Inflammatory macrophage (primary cell): ENCODE measurements at places on chromosomes 4 and X.

- peak; percentile 36 for DNase-seq
Observed at GRCh38 chr4:157994863-157995262, 178.0 kb downstream of the GASK1B start.

DNA sequence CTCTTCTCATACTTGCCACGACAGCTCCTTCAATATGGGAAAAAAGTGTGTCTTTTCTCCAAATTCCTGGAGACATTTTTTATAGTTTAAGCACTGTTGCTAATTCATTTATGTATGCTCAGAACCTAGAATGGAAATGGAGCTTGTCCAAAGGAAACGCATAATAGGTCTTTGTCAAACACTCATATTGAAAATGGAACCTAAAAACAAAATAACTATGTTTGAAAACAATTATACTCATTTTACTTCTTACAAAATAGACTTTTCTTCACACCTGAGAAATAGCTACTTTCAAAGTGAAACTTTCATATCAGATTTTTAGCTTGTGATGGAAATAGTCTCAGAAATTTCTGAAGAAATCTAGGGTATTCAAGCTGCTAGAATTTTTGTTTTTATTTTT lies 529.7 kb upstream of the BOD1L1 start:
- DNase-seq: no peak

- peak; percentile 2 for DNase-seq
Observed at GRCh38 chrX:6021316-6022091, 207.2 kb downstream of the NLGN4X start.

DNA sequence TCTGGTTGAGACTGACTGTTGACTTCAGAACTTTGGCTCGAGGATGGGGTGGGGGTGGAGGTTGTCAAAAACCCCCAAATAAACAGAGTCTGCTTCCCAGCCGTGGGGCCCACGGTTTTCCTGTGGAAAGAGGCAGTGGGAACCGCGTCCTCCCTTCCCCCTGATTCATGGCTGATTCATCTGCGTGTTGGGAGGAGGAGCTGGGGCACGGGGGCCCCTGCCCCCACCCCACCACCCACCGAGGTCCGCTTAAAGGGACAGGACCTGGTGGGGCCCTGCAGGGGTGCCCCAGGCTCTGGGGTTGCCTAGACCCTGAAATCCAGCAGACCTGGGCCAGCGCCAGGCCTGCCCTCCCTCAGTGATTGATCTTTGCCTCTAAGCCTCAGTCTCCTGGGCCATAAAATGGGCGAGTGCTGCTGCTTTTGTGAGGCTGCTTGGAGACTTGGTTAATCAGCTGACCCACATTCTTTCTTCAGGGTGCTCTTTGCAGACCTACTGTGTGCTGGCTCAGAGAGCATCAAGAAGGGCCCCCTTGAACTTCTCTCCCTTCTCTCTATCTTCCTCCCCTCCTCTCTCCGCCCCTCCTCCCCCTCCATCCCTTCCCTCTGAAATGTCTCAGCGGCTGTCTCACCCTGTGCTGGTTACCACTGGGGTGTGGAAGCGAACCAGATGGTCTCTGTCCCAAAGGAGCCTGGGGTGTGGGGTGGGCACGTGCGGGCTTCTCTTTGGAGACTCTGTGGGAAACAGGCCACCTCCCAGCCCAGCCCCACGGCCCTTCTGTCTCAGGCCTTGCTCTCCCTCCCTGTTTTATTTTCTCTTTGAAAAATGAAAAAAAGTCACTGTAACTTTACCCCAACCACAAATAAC lies 9.1 kb downstream of the HTRA3 start:
- peak; percentile 58 for DNase-seq

DNA sequence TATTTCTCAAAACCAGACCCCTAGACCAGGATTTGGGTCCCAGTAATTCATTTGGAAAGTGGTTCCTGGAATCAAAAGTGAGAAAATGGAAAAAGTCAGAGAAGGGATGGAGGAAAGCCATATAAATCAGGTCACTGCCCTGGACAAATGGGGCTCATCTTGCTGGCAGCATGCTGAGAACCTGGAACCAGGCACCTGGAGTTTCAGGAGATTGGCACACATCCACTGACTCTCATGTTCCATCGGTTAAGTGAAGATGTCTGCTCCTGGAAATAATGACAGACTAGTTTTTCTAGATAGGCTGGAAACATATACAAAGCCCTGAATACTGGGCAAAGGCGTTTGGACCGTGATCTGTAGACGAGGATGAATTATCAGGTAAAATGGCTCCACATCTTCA lies 163.6 kb upstream of the HS3ST1 start:
- no peak for DNase-seq

DNA sequence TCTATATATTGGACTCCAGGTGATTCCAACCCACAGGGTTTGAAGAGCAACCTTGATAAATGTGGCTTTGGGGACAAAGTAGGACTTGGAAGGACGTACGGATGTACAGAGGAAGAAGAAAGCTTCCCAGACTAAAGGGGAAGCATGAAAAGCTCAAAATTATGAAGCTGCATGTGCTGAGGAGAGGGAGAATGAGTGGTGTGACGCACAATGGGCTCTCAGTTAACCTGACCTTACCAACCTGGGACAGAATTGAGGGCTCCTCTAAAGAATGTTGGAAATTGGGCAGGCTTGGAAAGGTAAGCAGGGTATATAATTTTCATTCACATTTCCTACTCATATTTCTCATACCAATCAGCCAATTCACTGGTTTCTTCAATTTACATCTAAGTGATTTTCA lies 10.5 kb upstream of the TIGD2 start:
- DNase-seq: no peak

DNA sequence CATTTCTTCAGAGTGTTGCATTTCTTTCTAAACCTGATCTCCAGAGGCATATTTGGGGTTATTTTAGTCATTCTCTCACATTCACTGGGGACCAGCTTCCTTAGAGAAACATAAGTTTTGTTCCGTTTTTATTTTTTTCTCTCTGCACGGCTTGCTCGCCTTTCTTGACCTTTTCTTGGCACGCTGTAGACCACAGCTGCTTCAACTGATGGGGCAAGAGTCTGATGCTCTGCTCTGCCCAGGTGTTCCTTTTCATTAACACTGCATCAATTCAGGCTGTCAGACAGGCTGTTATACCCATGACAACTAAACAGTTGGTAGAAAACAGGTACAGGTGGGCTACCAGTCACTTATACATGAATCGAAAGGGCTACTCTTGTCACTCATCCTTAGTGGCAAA lies 682.2 kb upstream of the DIAPH2 start:
- no peak for DNase-seq

GRCh38 chr4:37936889-37937498 lies 23.2 kb upstream of the PTTG2 start:
- DNase-seq: peak; percentile 27

DNA sequence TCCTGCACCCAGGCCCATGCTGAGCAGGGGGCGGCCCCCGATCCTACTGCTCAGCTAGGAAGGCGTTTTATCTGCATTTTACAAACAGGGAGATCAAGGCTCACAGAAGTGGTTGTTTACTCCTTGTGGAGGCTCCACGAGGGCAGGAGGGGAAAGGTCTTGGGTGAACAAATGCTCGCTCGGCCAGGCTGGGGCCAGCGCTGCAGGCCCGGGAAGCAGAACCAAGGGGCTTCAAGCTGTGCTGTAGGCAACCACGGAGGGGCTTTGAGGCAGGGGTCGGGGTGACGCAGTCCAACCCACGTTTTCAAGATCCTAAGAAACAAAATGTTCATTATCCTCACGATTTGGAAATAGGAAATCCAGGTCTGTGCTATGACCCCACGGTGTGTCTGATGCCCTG lies 125.8 kb downstream of the HMX1 start:
- no peak for DNase-seq

- no peak for DNase-seq
Observed at GRCh38 chrX:136534131-136534530, 2.1 kb downstream of the VGLL1 start.

GRCh38 chrX:125205918-125206665 lies 113.6 kb upstream of the TEX13C start:
- no peak for DNase-seq
